Activated T-cell treated with anti-CD3 and anti-CD28 coated beads for 48 hours (primary cell): ENCODE measurements at places on chromosomes 13 and 19.

GRCh38 chr13:50033725-50034124, 18.5 kb downstream of the KCNRG start:
- DNase-seq = no peak

DNA sequence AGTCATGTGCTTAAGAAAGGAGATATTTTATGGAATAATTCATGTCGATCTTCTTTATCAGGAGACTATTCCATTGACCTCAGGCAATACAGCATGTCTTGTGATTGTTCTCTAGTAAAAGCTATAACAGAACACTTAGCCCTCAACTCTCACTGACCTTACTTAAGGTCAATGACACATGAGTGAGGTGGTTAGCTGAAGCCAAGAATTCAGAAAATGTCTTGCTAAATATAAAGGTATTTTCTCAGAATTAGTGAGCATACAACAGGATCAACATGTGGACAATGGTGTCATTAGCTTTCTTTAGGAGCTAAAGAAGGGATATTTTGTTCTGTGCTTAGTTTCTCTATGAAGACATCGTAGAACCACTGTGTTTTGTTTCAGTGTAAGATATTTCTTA, 1730.4 kb upstream of the SLC10A2 start:
- no peak for DNase-seq

DNA sequence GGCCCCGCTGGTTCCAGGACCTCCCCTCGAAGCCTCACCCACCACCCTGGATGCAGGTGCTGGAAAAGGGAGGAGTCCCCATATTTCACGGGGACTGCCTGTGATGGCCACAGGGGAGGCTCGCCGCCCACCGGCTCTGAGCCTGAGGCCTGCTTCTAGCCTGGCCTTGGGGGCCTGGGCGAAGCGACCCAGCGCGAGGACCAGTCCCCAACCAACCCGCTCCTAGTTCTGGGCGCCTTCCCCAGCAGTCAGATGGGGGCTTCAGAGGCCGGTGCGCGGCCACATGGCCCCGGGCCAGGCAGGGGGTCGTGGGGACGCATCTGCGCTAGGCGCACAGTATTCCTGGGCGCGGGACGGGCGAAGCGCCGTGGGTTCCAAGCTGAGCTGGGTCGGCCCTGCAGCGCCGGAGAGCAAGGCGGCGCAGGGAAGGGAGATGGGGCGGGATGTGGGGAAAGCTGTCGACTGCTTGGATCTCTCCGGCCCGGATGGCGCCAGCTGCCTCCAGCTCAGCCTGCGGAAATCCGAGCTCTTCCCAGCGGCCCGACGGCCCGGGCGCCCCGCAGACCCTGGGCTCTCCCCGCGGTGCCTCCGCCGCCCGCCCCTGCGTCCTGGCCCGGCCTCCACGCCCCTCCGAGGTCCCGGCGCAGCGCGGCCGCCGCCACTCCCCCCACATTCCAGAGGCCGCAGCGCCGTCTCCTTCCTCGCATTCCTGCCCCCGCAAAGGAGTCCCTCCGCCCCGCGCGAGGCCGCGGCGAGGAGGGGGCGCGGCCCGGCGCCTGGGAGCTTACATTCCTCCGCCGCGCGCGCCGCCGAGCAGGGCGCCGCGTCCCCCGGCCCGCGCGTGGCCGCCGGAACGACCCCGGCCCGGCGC, at the start of gene WTIP:
Gene WTIP (plus strand): TSS at position 788 of the 871 bp plus-strand sequence. CDS start 217 bp downstream, outside the sequence.
- no peak for DNase-seq

- DNase-seq = no peak
Measured at GRCh38 chr13:75452564-75452963, 29.4 kb downstream of the TBC1D4 start.

DNA sequence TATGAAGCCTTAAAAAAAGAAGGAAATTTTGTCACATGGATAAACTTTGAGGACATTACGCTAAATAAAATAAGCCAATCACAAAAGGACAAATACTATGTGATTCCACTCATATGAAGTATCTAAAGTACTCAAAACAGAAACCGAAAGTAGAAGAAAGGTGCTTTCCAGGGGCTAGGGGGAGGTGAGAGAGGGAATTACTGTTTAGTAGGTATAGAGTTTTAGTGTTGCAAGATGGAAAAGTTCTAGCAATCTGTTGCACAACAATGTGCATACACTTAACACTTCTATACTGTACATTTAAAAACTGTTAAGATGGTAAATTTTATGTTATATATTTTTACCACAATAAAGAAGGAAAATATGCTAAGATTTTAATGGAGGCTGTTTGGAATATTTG, 83.0 kb downstream of the POLR1D start:
- no peak for DNase-seq

DNA sequence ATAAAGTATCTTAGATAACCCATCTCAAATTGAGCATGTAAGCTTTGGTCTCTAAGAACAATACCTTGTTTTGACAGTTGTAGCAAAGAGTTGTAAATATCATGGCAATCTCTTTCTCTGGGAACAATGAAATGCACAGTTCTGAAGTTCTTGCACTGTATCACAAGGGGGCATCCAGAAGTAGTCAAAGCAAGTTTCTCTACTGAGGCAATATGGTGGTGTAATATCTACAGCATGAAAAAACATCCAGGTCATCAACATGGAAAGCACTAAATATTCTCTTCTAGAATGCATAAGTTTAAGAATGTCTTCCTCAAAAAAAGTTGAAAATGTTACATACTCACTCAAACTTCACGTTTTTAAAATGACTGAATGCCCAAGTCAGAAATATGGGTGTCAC, 19.6 kb downstream of the MTMR6 start:
- DNase-seq = no peak

DNA sequence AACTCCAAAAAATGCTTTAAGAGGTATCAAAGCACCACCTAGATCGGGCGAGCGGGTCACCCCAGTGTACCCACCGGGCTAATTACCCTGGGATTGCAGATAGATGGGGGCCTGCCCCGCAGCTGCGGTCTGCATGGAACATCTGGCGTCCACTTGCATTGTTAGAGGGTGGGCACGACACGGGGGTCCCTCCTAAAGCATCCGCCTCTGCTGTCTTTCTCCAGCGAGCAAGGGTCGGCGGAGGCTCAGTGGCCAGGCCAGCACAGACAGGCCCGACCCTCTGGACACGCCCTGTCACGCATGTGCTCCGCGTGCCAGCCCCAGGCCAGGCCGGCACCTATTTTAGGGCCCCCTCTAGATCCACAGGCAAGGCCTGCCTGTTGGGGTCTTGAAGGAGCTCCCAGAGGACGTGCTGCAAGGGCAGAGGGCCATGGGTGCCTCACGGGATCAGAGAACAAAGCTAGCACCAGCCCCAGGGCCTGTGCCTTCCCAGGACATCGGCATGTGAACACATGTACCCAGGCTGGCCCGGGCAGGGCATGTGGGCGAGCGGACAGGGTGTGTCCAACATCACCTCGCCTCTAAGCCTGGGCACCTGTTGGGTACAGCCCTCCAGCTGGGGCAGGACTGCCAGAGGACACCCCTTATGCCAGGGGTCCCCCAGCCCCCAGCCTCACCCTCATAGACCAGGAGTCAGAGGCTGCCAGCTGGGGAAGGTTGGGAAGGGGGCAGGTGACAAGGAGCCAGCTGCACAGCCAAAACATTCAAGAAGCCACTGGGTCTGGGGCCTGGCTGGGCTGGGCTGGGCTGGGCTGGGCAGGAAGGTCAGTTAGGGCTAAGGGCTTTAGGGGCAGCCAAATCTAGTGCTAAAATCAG, 35.6 kb upstream of the NANOS3 start:
- DNase-seq = no peak

DNA sequence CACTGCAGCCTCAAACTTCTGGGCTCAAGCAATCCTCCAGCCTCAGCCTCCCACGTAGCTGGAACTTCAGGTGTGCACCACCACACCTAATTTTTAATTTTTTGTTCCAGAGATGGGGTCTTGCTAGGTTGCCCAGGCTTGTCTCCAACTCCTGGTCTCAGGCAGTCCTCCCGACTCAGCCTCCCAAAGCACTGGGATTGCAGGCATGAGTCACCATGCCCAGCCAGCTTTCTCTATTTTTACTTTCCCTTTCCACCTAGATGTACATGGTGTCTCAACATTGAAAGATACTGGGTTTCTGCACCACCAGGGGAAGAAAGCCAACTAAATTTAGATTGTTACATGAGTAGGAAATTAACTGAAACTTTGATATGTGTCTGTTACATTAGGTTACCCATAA, 13.8 kb upstream of the ZNF846 start:
- no peak for DNase-seq

DNA sequence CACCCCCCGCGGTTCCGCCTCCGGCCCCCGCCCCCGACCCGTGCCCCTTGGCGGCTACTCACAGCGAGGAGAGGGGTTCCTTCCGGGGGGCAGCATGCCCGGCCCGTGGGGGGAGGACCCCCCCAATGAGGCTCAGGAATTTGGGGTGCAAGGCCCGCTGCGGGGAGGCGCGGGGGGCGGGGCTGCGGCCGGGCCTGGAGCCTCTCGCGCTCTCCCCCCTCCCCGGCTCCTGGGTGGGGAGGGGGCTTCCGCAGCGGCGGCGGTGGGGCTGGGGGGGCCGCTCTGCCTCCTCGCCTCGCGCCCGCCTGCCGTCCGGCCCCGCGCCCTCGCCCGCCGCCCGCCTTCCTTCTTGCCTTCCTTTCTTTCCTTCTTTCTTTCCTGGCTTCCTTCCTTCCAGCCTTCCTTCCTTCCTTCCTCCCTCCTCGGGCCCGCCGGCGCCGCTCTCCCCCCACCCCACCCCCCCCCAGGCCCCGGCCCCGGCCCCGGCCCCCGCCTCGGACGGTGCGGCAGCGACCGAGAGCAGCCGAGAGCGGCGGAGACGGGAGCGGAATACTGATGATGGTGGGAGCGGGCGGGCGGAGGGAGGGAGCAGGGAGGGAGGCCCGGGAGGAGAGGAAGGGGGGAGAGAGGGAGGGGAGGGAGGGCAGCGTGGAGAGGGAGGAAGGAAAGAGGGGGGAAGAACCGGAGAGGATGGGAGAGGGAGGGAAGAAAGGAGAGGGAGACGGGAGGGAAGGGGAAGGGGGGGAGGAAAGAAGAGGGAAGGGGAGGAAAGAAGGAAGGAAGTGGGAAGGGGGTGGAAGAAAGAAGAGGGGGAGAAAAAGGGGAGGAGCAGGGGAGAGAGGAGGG, at the start of gene LRRC4B:
Gene LRRC4B (minus strand): TSS at position 554 of the 846 bp plus-strand sequence. CDS start 19,597 bp downstream, outside the sequence.
- no peak for DNase-seq
